Panc1 (cell line): ENCODE measurements at places on chromosomes 11 and 22. TPM values are rescaled to one million over a fixed set of nuclear protein-coding genes. Genes with fewer than 3 reads are reported as not detected.
A peak's percentile ranks its signal among the peaks of the same experiment; 100 is the strongest.

The HEPHL1 gene
- total RNA-seq = not detected

The MS4A4A gene
- not detected for total RNA-seq

DNA sequence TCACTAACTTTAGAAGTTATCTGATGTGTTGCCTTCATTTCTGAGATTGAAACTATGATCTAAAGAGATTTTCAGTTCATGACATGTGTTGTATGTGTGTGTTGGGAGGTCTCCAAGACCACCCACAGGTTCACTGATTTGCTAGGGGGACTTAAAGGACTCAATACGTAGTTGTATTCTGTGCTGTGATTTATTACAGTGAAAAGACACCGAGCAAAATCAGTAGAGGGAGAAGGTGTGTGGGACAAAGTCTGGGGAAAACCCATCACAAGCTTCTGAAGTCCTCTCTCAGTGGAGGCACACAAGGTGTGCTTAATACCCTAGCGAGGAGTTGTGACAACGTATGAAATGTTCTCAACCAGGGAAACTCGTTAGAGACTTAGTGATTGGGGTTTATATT lies 35.6 kb downstream of the RNF169 start:
- no peak for DNase-seq

DNA sequence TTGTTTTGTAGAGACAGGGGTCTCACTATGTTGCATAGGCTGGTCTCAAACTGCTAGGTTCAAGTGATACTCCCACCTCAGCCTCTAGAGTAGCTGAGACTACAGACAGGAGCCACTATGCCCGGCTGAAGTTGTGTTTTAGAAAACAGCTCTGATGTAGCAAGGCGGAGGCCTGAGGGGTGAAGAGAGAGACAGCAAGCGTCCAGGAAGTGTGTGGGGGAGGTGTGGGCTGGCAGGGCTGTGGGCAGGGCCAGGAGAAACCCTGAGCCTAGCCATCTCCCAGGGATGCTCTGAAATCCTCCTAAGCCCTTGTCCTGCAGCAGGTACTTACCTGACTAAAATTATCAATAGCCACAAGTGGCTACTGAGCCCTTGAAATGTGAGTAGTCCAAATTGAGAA lies 16.1 kb upstream of the RPS3 start:
- no peak for DNase-seq

- DNase-seq = no peak
Observed at GRCh38 chr11:123264431-123264780, 69.4 kb upstream of the CLMP start.

GRCh38 chr22:49847751-49848689 lies 5.6 kb upstream of the ZBED4 start:
- DNase-seq = no peak

DNA sequence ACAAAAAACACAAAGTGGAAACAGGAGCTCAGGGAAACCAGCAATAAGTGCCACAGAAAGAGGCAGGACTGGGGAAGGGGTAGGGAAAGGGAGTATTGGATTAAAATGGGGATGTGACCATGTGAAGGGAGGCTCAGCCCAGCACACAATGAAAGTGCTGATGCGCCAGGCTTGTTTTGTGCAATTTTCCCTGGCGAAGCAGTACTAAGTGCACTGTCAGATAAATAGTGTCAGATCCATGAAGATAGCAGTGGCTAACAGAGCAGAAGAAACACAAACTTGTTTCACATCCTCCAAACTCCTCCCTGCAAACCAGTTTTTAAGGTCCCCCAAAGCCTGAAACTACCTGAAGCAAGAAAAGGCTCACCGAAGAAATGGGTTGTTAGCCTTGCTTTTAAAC lies 50.7 kb upstream of the RAPSN start:
- no peak for DNase-seq

GRCh38 chr22:46376908-46377524 lies 41.5 kb downstream of the TRMU start:
- DNase-seq = no peak

GRCh38 chr11:20421946-20422345 lies 34.4 kb downstream of the PRMT3 start:
- no peak for DNase-seq

- DNase-seq = no peak
Observed at GRCh38 chr11:119377112-119377901, 4.2 kb downstream of the USP2 start.

GRCh38 chr11:111186308-111186915 lies 59.1 kb upstream of the POU2AF2 start:
- DNase-seq = no peak

The SPINDOC gene
- 59.1 TPM for total RNA-seq

- DNase-seq = no peak
Observed at GRCh38 chr11:48028914-48029680, 48.7 kb downstream of the PTPRJ start.

GRCh38 chr11:12552692-12553091 lies 121.5 kb upstream of the TEAD1 start:
- DNase-seq = no peak

The IGLL1 gene
- total RNA-seq = not detected

- DNase-seq = no peak
Observed at GRCh38 chr11:57325735-57326048, 940 bp upstream of the TNKS1BP1 start.

DNA sequence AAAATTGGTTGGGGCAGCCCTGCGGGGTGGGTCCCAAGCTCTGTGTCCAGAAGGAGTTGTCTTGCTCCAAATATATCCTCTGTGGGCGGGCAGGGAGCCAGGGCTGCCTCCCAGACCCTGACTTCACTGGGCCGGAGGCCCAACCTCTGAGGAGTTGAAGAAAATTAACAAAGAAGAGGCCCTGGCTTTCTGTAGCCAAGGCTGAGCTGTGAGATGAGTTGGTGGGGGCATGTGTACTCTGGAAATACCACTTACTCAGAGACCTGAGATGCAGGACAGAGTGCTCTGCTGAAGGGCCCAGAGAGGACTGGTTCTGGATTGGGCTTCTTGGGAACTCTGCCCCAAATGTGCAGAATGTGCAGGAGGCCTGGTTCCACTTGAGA lies 96.3 kb downstream of the SWAP70 start:
- DNase-seq = no peak

DNA sequence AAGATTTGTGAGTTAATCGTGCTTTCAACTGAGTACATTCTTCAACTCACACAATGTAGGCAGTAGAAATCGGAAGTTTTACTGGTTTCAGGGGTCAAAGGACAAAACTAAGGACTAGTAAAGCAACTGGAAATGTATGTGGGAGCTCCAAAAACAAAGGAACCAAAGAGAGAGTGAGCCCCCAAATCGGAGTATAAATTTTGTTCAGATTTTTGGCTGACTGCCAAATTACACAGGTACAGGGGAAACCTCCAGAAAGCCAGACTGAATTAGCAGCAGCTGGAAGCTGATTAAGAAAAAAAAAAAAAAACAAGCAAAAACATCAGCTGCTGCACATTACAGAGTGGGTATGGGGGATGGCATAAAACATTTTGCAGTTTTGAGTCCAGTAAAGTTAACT lies 75.2 kb upstream of the GNAZ start:
- no peak for DNase-seq

GRCh38 chr11:62157603-62158002 lies 32.4 kb upstream of the SCGB1D1 start:
- no peak for DNase-seq

The STIM1 gene
- total RNA-seq = 93.6 TPM

GRCh38 chr11:61699737-61700160 lies 19.6 kb downstream of the DAGLA start:
- no peak for DNase-seq

The KRTAP5-7 gene
- not detected for total RNA-seq

- no peak for DNase-seq
Observed at GRCh38 chr11:133549826-133550225, 17.5 kb upstream of the OPCML start.

GRCh38 chr11:64787526-64788320 lies 9.4 kb upstream of the SF1 start:
- peak; percentile 27 for DNase-seq

DNA sequence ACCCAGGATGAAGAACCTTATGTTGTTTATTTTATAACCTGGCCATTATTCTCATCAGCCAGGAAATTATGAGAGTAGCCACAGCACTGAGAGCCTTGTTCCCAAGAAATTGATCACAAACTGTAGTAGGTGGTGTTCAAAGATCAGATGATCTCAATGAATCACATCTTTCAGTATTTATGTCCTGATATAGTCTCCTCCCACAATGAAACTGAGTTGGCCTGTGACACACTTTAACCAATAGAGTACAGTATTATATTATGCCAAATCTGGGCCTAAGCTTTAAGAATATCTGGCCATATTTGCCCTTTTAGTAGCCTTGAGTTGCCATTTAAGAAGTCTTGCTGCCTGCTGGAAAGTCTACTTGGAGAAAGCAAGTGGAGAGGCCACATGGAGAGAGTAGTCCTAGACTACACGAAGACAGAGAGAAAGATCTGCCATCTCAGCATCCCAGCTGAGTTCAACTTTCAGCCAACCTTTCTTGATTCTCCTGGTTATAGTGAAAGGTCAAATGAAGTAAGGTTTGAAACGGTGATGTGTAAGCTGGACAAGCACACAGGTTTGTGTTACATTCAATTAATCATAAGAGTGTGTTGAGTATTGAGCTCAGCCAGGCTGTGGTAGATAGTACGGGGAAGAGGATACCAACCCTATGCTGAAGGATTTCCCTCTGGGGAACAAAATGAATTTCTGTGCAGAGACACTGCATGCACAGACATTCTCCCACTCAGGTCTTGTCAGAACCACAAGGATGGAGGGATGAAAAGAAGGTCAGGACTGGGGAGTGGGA lies 561.8 kb downstream of the SOX6 start:
- DNase-seq = no peak

The HSPB2 gene
- total RNA-seq = not detected

GRCh38 chr11:3056296-3057068 lies 741 bp downstream of the CARS1 start:
- no peak for DNase-seq

DNA sequence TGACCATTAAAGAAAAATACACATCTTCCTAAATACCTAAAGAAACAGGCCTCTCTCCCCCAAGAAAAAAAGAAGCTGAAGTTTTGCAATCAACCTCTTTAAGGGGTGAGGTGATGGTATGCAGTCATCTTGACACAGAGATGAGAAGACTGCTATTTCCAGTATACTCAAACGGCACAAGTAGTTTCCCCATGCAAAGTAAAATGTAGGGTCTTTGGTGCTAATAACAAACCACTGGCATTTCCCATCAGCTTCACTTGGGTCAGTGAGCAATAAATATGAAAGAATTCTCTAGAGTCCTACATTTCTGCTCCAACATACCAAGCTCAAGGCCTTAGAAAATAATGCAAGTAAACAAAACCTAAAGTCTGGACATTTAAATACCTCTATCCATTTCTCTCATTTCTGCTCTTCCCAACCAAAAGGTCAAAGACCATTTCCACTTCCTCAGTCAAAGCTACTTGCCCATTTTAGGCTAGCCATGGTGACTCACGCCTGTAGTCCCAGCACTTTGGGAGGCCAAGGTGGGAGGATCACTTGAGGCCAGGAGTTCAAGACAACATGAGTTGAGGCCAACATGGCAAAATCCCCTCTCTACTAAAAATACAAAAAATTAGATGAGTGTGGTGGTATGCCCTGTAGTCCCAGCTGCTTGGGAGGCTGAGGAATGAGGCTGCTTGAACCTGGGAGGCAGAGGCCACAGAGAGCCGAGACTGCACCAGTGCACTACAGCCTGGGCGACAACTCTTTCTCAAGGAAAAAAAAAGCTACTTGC lies 39.5 kb upstream of the CHRNA10 start:
- no peak for DNase-seq

GRCh38 chr22:35310556-35311550 lies 11.2 kb downstream of the TOM1 start:
- DNase-seq = no peak

DNA sequence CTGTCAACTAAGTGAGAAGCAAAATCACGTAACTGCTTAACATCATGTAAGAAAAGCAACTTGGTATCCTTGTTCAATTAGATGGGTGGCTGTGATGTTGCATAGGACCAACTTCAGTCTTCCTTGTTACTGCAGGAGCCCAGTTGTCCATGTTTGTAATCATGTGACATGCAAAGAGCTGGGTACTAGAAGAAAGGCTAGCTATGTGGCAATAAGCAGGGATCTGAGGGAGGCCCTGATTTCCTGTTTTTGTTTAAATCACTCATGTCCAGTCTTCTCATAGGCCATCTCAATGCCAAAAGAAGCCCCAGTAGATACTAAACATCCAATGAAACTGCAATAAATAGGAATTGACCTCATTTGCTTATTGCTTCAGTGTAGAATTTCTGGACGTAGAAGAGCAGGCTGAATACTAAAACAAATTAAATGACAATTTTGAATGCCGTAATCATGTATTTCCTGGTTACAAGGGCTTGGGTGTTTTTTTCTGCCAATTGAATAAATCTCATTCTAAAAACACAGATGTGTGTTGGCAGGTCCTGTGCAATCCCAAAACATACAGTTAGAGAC lies 140.8 kb upstream of the ARHGAP20 start:
- no peak for DNase-seq

DNA sequence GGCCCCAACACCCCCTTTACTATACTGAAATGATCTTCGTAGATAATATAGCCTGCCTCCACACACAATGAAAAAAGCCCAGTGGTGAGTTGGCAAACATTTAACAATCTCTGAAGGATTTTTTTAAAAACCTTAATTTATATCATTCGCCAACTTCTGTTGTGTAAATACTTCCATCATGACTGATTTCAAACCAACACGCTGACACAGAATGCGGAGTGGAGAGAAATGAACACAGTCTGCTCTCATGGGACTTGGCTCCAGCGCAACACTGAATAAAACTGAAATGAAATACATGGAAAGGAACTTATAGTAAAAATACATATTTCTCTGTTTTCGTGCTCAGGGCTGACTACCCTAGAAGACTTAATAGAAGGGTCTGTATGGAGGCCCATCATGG lies 61.3 kb upstream of the WNT11 start:
- no peak for DNase-seq

The SLC5A4 gene
- total RNA-seq = not detected

The CFAP300 gene
- 6.4 TPM for total RNA-seq

- no peak for DNase-seq
Observed at GRCh38 chr11:70088735-70089250, 10.7 kb downstream of the ANO1 start.

The SMTNL1 gene
- not detected for total RNA-seq

The XKR3 gene
- not detected for total RNA-seq

- DNase-seq = no peak
Observed at GRCh38 chr22:36191106-36191836, 10.3 kb downstream of the APOL4 start.

GRCh38 chr22:36472689-36473088 lies 8.8 kb downstream of the TXN2 start:
- no peak for DNase-seq

- no peak for DNase-seq
Observed at GRCh38 chr11:121929581-121929980, 186.4 kb downstream of the BLID start.

DNA sequence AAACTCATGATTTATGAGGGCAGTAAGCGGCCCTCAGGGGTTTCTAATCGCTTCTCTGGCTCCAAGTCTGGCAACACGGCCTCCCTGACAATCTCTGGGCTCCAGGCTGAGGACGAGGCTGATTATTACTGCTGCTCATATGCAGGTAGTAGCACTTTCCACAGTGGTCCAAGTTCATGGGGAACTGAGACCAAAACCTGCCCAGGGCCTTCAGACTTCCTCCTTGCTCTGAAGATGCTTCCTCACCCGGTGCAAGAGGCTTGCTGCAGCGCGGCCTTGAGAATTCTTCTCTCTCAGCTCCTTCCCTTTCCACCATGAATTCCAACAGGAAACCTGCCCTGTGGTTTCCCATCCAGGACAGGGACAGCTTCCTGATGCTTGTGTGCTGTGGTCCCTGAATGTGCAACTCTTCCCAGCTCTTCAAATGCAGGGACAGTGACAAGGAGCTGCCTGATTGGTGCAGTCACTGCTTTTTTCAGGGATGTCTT lies 53.9 kb downstream of the GGTLC2 start:
- no peak for DNase-seq

The OTOG gene
- total RNA-seq = not detected

The SCN4B gene
- total RNA-seq = 0.33 TPM

GRCh38 chr22:27063406-27063805 lies 406.0 kb downstream of the MIAT start:
- DNase-seq = no peak
